ENCODE measurements at places on chromosomes 7 and 10.

DNA sequence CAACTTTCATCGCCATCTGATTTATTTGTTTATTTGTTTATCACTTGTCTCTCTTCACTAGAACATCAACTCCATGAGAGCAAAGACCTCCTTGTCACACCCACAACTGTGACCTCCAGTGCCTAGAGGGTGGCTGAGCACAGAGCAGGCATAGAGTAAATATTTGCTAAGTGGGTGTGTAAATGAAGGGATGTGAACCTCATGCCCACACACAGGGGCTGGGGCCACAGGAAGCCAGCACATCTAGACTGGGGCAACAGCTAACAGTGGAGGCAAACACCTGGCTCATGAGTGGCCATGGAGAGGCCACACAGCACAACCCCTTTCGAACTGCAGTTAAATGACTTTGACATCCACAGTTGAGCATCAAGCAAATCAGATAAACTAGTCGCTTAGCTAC is 39.8 kb downstream of the AKR1B1 start:
- DNase-seq, result no peak

DNA sequence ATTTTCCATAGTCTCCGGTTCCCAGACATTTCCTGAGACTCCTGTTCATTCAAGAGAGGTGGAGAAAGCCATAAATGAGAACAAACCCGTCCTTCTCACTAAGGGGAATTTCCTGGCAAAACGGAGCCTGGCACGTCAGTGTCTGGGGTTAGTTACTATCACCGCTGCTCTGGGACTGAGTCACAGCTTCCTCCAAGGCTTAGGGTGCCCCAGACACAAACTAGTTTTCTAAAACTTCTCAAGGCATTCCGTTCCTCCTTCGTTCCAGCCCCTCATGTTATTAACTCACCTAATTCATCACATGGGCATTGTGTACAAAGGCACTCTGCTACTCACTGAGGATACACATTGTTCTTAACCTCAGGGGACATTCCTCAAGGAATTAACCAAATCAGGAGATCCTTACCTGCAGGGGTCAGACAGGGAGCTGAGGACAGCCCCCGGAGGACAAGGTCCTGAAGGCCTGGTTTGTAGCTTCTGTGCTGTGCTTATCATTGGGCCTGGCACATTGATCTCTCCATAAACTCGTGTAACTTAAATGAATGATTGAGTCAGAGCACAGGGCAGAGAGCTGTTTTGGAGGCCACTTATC is 103.0 kb upstream of the KLF6 start:
- peak; percentile 33 for DNase-seq

DNA sequence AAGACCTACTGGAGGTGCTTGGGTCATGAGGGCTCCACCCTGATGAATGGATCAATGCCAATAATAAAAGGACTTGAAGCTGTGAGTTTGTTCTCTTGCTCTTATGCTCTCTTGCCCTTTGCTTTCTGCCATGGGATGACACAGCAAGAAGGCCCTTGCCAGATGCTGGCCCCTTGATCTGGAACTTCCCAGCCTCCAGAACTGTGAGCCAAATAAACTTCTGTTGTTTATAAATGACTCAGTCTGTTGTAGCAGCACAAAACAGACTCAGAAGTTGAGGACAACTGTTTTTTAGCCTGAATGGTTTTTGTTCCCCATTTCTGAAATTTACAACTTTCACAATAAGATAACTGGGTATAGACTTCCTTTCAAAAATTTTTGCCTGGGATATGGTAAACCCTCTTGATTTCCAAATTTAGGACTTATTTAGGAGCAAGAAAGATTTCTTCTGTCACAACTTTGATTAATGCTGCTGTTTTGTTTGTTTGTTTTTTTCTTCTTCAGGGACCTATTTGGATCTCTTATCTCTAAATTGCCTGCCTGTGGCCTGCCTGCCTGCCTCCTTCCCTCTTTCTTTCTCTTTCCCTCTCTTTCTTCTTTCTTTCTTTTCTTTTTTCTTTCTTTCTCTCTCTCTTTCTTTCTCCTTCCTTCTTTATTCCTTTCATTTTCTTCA is 12.1 kb downstream of the ENTPD1 start:
- DNase-seq, result no peak

GRCh38 chr10:52649511-52649910 is 123.1 kb downstream of the MBL2 start:
- DNase-seq, result no peak

GRCh38 chr10:74924251-74924963 is 98.0 kb downstream of the KAT6B start:
- no peak for DNase-seq

GRCh38 chr10:123227706-123228105 is 73.5 kb downstream of the BUB3 start:
- no peak for DNase-seq

DNA sequence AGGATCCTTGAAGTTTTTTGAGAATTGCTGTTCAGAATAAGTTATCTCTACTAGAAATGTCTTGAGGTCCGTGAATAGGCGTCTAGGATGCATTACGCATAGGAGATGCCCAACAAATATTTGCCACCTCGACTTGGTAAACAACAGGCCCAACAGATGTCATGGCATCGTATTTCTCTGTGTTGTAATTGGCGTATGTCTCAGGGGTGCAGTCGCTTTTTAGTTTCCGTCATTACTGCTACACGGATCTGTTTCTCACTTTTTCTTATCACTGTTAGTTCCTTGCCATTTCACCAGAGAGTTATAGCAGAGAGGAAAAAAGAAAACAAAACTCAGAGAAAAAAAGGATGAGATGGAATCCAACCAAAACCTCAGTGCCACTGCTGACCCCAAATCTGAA is 73.0 kb upstream of the SFMBT2 start:
- DNase-seq, result no peak

DNA sequence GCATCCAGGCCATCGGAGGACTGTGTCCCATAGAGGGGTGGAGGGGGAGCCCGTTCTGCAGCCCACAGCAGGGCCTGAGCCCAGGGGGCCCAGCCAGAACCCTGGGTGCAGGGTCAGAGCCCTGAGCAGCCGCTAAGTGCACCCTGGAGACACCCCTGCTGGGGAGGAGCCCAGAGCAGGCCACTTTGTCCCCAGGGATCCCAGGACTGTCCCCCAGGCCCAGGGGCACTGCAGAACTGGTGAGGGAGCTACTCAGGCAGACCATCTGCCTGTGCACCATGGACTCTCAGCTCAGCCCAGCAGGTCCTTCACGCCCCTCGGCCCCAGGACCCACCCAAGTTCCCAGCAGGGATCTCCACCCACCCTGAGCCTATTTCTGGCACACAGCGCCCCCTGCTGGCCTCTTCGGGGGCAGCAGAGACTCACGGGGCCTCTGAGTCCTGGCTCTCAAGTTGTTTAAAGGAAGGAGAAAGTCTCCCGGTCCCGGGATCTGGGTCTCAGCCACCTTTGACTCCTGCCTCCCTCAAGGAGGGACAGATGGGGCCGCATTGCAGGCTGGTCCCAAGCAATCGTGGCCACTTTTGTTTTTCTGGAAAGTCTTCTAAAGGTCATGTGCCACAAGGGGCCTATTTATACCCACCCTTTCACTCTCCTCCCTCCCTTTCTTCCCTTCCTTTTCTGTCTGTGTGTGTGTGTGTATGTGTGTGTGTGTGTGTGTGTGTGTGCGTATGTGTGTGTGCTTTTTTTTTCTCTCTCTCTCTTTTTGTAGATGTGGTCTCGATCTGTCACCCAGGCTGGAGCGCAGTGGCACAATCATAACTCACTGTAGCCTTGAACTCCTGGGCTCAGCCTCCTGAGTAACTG is 90.3 kb downstream of the MYL10 start:
- DNase-seq, result no peak

GRCh38 chr7:92847305-92847704 is 10.9 kb upstream of the CDK6 start:
- no peak for DNase-seq

DNA sequence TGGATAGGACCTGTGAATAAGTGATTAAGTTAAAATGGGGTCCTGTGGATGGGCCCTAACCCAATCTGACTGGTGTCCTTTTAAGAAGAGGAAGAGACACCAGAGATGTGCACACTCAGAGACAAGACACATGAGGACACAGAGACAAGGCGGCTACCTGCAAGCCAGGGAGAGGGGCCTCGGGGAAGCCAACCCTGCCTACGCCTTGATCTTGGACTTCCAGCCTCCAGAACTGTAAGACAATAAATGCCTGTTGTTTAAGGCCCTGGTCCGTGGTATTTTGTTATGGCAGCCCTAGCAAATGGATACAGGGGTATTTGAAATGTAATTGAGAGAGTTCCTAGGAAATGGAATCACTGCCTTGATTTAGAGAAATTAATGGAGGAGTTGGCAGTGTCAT is 225.3 kb downstream of the SKAP2 start:
- DNase-seq, result no peak

- no peak for DNase-seq
Measured at GRCh38 chr7:2681929-2682799, 5.8 kb upstream of the AMZ1 start.

DNA sequence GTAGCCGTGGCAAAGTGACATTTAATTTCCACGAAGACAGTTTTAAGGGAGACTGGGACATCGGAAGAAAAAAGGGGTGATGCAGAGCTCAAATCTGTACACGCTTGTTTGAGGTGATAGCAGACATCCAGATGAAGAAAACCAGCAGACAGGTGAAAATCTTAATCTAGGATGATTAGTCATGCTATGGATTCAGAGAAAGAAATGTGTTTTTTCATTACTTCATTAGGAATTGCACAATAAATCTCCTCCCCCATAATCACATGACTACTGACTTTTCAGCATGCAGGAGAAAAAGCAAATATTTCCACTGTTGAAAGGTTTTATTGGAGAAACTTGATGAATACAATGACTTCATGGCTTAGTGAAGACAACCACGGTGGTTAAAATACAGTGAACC is 2.5 kb downstream of the NUDT5 start:
- DNase-seq, result no peak

GRCh38 chr10:74529205-74529604 is 297.2 kb upstream of the KAT6B start:
- no peak for DNase-seq

DNA sequence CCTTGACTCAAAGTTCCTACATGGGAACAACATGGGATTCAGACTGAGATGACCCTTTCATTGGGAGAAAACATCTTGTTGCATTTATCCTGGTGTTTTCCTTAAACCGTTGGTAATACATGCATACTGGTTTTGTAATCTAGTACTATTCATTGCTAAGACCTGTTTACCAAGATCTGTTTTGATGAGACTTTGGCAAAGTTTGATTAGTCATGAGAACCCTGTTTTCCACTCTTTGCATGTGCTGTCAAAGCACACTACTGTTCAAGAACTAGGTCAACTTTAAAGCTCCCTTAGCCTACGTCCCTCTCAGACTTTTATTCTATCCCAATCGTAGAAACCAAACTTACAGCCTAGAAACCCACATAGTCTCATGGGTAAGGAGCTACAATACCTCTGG is 650.9 kb downstream of the GATA3 start:
- no peak for DNase-seq

DNA sequence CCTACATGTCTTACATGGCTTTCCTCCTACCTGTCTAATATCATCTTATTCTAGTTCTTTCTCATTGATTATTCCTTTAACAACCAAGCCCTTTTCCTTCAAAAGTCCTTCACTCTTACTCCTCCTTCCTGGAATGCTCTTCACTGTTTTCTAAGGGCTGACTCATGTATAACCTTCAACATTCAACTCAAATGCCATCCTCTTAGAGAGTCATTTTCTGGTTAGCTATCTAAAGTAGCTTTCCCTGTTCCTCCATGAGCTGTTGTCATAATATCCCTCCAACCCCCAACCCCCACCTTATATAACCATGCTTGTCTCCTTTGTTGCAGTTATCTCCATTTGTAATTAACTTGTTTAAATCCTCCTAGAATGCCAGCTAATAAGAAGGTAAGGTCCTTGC is 286.8 kb downstream of the ADK start:
- DNase-seq, result no peak

DNA sequence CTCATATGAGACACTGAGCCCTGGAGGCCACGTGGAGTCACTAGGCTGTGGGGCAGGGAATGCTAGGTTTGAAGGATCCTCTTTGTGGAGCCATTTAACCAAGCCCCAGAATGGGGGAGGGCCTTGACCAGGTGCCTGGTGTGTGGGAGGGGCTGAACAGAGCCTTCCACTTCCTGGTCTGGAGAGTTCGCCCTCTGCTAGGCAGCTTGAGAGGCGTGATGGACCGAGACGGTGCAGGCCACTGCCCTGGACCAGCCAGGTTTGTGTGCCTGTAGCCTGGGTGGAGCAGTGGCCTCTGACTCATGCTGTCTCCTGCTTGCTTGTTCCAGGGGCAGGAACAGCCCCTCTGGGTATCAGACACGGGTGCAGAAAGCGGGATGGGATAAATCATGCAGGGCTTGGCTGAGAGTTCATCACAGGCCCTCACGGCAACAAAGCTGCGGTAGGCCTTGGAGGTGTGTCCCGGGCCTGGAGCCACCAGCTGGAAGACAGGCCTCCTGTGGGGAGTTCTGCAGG is 27.4 kb downstream of the ADAMTS14 start:
- DNase-seq, result no peak

DNA sequence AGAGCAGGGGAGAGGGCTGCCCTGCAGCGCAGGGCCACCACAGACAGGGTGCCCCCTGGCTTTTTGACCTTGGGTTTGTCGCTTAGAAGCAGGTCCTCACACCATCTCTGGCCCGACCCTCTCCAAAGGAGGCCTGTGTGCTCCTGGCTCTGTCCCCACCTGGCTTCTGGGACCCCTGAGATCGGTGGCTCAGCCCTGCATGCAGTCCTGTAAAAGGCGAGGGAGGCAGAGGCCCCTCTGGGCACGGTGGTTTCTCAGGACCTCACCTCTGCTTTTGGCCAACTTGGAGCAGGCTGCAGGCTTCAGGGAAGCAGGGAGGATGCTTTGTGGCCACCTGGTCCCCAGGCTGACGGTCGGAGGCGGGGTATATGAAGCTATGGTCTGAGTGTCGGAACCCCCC is 21.4 kb downstream of the WDR86 start:
- no peak for DNase-seq

GRCh38 chr7:30814700-30815387 is 43.6 kb downstream of the MINDY4 start:
- no peak for DNase-seq

GRCh38 chr10:126187399-126187798 is 200.9 kb downstream of the ADAM12 start:
- no peak for DNase-seq

- no peak for DNase-seq
Measured at GRCh38 chr10:99520040-99520846, 12.5 kb upstream of the NKX2-3 start.

DNA sequence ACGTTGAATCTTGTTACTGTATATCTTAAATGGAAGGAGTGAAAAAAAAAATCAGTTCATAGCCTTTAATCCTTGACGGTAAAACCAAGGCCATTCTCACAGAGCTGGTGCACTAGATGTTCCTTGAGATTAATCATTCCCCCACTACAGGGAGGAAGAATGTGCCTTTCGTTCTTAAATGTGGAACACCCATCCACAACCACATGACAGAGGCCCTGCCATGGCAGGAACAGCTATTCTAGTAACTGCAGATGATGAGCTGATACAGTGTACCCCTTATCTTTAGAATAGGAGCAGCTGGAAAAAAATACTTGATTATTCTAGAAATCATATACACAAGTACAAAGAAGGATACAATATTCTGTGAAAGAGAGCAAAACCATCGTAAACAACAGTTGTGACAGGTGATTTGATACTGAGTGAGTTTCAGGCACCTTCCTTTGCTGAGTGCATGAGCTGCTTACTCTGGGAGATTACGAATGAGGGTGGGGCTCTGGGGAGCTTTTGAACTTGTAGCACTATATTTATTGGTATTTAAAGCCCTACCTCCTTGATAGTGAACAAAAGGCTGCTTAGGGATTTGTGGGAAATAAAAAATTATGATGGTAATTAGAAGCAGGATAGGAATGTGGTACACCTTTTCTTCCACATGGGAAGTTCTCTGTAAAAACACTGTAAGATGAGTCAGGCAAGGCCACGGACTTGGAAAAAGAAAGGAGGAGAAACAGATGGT is 244.4 kb upstream of the SLC26A5 start:
- no peak for DNase-seq
